SJCRH30 (cell line): ENCODE measurements at places on chromosomes 5 and 9. TPM values are rescaled to one million over a fixed set of nuclear protein-coding genes. Genes with fewer than 3 reads are reported as not detected.

Gene PAEP
- total RNA-seq = not detected in 2 replicates

Gene HAVCR1
- total RNA-seq = 0.18 TPM in 1 of 2 replicates, not detected in the other

Gene LCN15
- total RNA-seq = not detected in 2 replicates

Gene ANKRD31
- 0.12 and 0.13 TPM in 2 replicates for total RNA-seq

Gene MYOZ3
- 0.02 TPM in 1 of 2 replicates, not detected in the other for total RNA-seq

Gene IL4
- not detected in 2 replicates for total RNA-seq

Gene SPINK4
- not detected in 2 replicates for total RNA-seq

Gene IFNA13
- not detected in 2 replicates for total RNA-seq

Gene GGTA1
- total RNA-seq = not detected in 2 replicates

Gene PTPA
- total RNA-seq = 79.7 and 81.8 TPM in 2 replicates

Gene CCDC127
- 2.4 and 2.5 TPM in 2 replicates for total RNA-seq

Gene NOTCH1
- total RNA-seq = 25.8 and 28.5 TPM in 2 replicates

Gene ORM2
- total RNA-seq = not detected in 2 replicates

Gene ISL1
- total RNA-seq = 2.5 and 2.8 TPM in 2 replicates

Gene ZNF189
- 27.4 and 30.2 TPM in 2 replicates for total RNA-seq

Gene TSSK1B
- total RNA-seq = 0.08 TPM in 1 of 2 replicates, not detected in the other

Gene CNTFR
- total RNA-seq = 0.20 and 0.24 TPM in 2 replicates

Gene OR4F3
- 0.18 TPM in 1 of 2 replicates, not detected in the other for total RNA-seq
